NCI-H2029 treated with DMSO at 0.1 percent for 48 hours (cell line): ENCODE measurements at places on chromosomes 12 and 14.

- no peak for DNase-seq
These were observed 901.7 kb downstream of the LRFN5 start for GRCh38 chr14:42508209-42508946.

DNA sequence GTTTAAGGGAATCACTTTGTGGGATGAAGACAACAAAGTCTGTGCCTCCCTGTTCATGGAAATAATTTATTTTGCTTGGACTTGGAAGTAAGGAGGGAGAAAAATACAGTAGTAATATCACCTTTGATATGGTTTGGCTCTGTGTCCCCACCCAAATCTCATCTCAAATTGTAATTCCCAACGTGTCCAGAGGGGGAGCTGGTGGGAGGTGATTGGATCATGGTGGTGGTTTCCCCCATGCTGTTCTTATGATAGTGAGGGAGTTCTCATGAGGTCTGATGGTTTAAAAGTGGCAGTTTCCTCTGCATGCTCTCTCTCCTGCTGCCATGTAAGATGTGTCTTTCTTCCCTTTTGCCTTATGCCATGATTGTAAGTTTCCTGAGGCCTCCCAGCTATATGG is 460.7 kb downstream of the NOVA1 start:
- DNase-seq, result no peak

DNA sequence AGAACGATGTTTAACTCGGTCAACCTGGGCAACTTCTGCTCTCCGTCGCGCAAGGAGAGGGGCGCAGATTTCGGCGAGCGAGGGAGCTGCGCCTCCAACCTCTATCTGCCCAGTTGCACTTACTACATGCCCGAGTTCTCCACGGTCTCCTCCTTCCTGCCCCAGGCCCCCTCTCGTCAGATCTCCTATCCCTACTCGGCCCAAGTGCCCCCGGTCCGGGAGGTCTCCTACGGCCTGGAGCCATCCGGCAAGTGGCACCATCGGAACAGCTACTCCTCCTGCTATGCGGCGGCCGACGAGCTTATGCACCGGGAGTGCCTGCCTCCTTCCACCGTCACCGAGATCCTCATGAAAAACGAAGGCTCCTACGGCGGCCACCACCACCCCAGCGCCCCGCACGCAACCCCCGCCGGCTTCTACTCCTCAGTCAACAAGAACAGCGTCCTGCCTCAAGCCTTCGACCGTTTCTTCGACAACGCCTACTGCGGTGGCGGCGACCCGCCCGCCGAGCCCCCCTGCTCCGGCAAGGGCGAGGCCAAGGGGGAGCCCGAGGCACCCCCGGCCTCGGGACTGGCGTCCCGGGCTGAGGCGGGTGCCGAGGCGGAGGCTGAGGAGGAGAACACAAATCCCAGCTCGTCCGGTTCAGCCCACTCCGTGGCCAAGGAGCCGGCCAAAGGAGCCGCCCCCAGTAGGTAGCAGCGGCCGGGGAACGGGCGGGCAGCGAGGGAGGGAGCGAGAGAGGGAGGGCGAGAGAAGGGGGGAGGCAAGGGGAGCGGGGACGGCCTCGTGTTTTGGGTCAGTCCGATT is 513 bp downstream of the HOXC11 start:
- no peak for DNase-seq

GRCh38 chr12:110105159-110105558 is 19.0 kb upstream of the IFT81 start:
- no peak for DNase-seq

DNA sequence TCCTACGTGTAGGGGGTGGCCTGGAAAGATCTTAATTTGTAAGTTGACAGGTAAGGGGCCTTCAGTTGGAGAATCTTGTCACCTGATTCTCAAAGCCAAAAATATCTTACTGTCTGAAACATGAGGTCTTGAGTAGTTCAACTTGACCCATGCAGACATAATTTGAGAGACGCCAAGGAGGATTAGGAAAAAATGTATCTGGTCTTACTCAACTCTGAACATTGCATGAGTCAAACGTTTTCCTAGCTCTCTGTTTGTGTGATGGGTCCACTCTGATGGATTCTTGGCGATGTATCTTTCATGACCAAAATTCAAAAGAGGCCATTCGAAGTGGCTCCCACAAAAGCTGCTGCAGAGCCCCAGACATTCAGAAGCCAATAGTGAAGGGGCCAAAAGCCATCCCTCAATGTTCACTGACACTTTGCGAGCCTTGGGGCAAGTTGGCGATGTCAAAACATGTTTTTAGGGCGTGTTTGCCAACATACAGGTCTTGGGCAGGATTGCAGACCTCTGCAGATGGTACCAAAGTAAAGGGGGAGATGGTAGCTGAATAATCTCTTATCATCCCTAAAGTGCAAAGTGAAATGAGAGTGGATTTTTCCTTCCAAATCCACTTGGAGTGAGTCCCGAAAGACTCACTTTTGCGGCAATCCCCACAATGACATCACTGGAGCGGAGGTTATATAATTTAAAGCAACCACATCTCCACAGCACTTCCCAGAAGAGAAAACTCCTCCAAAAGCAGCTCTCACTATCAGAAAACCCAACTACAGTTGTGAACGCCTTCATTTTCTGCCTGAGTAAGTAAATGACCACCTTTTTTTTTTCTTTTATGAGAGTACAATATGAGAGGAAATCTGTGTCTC is at the start of gene BDKRB1:
Gene BDKRB1 (plus strand): TSS at position 710 of the 866 bp plus-strand sequence. CDS start 7,473 bp downstream, outside the sequence.
- no peak for DNase-seq

DNA sequence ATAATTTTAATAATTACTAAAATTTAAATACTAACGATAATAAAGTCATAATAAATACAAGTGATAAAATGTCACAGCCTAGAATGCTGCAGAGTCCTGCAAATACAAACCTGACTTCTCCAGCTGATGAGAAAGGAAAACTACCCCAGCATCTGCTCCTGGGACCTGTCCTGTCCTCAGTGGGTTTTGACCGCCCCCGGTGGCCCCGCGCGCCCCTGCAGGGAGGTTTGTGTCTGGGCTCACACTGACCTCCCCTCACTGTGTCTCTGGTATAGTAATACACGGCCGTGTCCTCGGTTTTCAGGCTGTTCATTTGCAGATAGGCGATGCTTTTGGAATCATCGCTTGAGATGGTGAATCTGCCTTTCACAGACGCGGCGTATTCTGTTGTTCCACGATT is 1139.4 kb downstream of the TMEM121 start:
- DNase-seq, result no peak

DNA sequence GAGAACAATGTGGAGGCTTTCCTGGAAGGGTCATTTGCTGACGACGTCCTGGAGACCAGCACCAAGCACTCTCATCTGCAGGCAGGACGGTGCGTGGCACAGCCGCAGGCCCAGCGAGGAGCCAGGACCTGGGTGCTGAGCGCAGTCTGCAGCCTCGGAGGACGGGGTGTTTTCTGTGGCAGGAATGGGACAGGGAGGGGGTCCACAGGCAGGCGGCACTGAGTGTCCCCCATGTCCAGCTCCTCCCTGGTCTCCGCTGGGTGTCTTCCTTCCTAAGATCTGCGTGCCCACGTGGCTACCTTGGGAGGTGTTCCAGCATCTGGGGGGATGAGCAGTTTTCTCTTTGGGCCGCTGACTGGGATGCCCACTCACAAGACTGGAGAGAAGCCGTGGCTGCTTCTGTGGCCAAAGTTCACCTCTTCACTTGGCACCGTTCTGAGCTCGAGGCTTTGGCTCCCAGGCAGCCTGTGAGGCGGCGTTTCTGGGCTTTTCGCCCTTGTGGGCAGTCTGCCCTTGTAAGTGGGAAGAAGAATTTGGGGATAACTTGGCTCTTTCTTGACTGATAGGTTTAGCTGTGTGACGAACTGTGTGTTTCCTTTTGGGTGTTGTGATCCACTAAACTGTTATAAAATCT is 72.2 kb downstream of the NOC4L start:
- DNase-seq, result no peak

GRCh38 chr12:55001198-55001868 is 16.8 kb upstream of the TESPA1 start:
- DNase-seq, result no peak
